Tibial artery (tissue), 4 donors: ENCODE measurements at places on chromosomes 4 and X.
A peak's percentile ranks its signal among the peaks of the same experiment; 100 is the strongest.

DNA sequence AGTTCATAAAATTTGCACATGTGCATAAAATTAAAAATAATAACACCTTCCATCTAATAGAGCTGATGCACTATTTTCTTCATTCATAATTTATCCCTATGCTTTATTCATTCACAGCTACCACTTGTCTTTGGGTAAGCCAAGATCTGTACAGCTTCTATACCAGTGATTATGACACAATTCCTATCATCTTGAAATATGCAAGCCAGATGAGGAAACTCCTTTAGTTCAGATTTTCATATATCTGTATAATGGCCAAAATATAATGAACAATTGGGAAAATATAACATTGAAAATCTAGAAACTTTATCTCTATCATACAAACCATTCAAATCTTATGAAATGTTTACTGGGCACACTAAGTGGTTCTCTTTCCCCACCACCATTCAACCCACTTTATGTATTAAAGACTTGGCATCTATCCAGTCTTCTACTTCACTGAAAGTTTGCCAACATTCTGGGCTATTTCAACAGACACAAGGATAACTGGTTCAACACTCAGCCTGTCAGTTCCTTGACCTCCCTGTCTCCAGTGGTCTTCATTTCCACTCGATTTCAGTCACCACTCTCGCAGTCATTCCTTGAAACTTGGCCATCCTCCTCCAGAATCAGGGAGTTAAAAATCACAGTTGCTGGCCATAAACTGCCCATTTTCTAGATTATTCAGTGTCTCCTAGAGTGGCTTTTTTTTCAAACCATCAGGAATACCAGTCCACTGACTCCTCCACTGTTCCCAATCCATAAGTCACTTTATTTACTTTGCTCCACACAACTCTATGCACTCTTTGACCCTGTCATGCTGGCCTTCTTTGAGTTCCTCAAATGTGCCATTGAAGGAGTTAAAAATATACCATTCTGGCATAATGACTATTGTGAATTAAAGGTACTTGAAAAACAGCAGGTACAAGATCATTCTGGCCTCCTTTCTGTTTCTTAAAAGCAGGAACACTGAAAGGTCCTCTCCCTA is 85.5 kb downstream of the CAMK2D start:
- DNase-seq = no peak

- DNase-seq = no peak
Observed at GRCh38 chrX:331151-331824, 12.7 kb upstream of the GTPBP6 start.

- no peak for DNase-seq
Observed at GRCh38 chr4:157502656-157503055, 282.1 kb downstream of the GRIA2 start.

DNA sequence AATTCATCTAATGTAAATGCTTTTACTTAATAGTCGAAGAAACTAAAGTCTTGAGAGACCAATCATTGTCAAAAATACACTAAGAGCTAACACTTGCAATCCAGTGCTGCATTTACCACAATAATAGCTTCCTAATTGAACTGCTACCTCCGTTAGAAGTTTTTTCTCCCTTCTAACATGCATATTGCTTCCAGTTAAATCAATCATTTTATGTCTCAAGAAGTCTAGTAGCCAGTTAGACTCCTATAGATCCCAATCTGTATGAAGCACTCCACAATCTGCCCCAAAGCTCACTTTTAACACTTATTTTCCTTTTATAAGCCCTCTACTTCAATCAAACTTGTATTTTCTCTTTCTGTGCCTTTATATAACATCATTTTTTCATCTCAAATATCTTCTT is 41.4 kb upstream of the GRID2 start:
- DNase-seq = no peak

- no peak for DNase-seq
Observed at GRCh38 chrX:153640045-153640686, 6.8 kb upstream of the DUSP9 start.

DNA sequence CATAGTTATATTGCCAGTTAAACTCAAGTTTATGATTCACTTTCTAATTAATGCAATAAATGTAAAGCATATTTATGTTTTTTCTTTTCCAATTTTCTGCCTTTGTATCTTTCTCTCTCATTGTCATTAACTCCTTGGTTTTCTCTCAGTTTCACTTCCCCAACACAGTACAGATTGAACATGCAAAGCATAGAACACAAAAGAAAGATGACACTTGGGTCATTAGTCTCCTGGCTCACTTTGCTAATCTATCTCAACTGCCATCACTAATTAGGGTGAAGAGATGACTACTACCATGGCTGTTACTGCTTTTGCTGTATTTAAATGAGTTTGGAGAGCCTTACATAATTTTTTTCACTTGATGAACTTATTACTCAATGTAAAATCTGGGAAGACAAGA is 12.3 kb upstream of the NAA11 start:
- DNase-seq = no peak

- no peak for DNase-seq
Observed at GRCh38 chrX:38937400-38937799, 136.1 kb downstream of the MID1IP1 start.

GRCh38 chr4:103306870-103307375 is 108.8 kb upstream of the CENPE start:
- no peak for DNase-seq

DNA sequence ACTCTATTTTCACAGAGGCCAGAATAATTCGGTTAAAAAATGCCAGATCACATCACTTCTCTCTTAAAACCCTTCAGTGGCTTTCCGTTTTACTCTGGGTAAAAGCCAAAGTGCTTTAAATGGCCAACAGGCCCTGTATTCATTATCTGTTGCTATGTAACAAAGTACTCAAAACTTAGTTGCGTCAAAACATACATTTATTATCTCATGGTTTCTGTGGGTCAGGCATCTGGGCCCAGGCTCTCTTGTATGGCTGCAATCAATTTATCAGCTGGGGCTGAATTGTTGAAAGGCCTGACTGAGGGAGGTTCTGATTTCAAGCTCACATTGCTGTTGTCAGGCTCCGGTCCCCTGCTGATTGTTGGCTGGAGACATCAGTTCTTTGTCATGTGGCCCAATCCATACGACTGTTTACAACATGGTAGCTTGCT is 72.7 kb upstream of the H2AZ1 start:
- no peak for DNase-seq

- no peak for DNase-seq
Observed at GRCh38 chr4:139892973-139893736, 227.5 kb downstream of the MGST2 start.

DNA sequence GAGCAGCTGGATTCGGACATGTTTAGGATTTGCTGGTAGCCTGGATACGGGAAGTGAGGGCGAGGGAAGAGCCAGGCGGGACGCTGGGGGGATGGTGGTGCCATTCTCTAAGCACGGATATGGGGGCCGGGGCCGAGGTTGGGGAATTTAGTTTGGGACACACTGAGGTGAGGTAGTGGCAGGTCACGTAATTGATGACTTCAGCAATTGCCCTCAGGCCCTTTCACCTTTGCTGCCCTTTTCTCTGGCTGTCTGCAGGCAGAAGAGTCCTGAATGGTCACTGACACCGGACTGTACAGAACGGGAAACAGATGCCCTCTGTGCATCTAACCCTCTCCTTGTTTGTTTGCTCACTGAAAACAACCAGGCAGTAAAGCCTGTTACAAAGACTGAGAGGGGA is 16.9 kb upstream of the HMGB3 start:
- no peak for DNase-seq

DNA sequence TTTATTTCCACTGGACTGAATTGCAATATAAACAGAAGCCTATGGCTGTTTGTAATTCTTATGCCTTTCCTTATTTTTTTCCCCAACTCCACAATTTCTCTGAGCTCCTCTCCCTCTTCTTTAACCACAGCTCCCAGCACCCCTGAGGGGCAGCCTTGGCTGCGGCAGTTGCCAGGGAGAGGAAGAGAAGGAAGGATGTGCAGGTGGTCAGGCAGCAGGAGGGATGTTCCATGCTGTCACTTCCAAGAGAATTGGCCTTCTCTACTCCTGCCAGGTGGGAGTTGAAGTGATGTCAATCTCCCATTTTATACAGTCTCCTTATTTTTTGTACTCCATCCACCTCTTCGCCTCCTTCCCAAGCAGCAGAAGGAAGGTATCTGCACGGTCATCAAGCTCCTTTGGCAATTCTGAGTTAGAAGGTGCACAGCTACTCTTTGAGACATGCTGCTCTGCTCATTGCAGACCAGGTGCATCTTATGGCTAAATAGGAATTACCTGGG is 343.3 kb upstream of the RPS6KA3 start:
- DNase-seq = no peak

DNA sequence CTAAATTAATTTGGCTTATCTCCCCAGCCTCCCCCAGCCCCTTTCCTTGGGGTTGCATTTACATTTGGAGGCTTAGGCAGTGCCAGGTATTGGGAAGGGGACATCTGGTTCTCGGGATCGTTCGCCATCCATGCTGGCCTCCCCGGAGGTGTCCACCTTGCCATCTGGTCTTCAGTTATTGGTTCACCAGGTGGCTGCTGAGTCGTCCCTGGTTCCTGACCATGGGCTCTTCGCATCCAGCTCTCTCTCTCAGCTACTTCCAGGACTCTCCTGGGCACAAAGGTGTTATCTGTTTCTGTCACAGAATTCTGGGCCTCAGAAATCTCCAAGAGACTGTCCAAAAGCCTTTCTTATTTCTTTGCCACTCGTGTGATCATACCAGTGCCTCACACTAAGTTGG is 75.4 kb upstream of the SCOC start:
- no peak for DNase-seq

- no peak for DNase-seq
Observed at GRCh38 chrX:9492901-9493300, 28.0 kb downstream of the TBL1X start.

DNA sequence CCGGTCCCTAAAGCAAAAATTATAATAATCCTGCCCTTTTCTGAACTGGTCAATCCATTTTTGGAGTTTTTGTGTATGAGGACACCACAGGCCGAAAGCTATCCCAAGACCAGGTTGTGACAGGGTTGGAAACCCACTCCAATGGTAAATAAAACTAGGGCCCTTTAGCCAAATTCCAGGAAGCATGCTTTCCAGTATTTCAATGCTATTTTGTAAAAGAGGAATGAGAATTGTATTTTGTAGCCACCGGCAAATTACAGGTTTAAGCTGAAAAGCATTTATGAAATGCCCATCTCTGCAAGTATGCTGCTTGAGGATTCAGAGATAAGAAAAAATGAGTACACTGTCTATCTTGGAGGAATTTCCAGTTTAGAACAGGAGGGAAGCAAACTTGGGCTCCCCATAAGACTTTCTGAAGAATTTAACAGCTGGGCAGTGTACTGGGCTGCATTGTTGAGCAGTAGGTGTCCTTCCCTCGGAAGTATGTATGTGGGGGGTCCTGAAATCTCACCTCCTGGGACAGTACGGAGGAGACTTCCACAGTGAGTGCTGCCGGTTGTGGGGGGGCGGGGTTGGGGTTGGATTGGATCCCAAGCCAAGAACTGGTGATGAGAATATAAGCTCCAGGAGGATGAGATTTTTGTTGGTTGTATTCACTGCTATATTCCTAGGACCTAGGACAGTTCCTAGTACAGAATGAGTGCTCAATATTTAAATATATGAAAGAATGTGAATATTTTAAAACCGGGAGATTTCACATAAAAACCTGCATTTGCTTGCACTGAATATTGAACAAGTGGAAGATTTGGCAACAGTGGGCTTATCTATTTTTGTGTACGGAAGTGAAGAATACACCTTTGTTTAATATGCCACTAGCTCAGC is 26.8 kb downstream of the OCIAD2 start:
- no peak for DNase-seq

DNA sequence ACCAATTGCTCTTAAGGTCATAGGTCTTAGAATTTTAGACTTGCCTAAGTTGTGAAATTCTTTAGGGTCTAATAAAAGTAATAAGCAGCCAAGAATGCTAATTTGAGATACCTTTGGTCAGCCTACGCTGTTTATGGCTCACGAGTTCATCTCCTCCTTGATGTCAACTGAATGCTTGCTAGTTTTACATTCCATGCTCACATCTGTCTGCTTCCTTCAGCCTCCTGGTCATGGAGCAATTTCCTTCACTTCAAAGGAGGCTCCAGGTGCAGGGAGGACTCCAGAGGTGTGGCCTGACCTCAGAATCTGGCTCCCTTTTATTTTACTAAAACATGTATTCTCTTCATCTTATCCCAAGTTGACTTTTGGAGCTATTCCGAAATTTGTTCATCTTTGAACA is 23.3 kb upstream of the LNX1 start:
- no peak for DNase-seq

GRCh38 chrX:78950009-78950835 is 5.0 kb downstream of the P2RY10 start:
- DNase-seq = no peak

DNA sequence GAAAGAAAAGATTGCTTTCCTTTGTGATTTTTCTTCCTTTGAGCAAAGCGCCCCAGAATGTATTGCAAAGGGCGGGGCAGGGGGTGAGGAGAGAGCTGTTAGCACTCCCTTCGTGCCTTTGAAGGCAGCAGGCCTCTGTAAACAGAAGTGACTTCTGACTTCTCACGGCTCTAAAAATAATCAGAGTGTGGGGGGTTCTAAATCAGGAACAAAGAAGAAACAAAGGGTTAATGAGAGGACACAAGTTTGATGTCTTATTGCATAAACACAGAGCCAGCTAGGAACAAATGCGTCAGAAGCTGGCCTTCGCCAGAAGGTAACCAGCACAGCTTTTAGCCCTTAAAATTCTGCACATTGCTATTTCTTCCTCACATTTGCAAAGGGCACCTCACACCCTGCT is 626.2 kb downstream of the MID1IP1 start:
- DNase-seq = no peak

GRCh38 chr4:31246856-31247255 is 526.7 kb downstream of the PCDH7 start:
- DNase-seq = no peak

DNA sequence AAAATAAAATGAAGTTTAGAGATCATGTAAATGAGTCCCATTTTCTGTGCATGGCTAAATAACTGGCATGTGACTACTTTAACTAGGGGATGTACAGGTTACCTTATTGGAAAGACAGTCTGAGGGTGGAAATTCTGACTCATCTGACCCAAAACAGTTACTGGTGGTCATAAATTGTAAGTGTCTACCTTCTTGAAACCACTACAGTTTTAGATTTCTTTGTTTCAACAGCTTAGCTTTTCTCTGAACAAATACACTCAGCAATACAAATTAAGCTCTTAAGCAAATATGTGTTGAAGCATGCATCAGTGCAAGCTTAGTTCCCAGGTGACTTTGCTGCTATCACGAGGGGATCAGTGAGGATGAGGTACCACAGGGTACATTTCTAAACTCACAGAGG is 60.7 kb upstream of the PGM2 start:
- DNase-seq = no peak

DNA sequence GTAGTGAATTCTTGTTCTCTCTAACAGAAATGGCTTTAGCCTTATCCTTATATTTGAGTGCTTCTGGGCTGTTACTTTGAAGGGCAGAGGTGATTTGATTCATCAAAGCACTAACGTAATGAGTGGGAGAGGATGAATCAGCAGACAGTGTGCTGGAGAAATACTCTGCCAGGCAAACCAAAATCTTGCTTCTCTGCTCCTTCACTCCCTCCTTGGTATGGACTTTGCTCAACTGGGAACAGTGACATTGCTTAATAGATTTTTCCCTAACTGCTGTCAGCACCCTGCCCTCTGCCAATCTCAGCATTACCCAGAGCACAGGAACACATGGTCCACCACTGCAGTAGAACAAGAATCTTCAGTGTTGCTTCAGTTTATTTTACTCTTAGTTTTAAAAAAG is 56.0 kb downstream of the PDLIM5 start:
- peak; percentile 91 for DNase-seq

- peak; percentile 83 for DNase-seq
Observed at GRCh38 chrX:154486396-154487207, at the start of gene UBL4A. Gene UBL4A, minus strand, starts transcription at chrX:154486615. Its CDS starts 31 bp downstream, at chrX:154486584.
